Endothelial cell (in vitro differentiated cells): ENCODE measurements at places on chromosomes 12 and 14.

DNA sequence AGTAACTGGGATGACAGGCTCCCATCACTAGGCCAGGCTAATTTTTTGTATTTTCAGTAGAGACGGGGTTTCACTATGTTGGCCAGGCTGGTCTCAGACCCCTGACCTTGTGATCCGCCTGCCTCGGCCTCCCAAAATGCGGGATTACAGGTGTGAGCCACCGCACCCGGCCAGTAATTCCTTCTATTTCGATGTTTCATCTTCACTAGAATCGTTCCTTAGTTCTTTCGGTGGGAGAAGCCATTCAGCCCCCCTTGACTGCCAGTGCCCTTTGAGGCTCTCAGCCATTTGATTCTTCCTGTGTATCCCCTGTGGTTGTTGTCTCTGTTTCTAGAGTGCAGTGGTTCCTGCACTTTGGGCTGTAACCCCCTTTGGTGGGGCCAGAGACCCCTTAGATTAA is 174.1 kb downstream of the ETV6 start:
- H3K27ac ChIP-seq: peak overlapping the region; percentile 18
- H3K27me3 ChIP-seq: peaks cover 6% of the 10 kb centered on the region
- peaks cover 46% of the 10 kb centered on the region for H3K4me1 ChIP-seq
- DNase-seq: no peak
- H3K4me3 ChIP-seq: peak overlapping the region; percentile 53
- peaks cover 26% of the 10 kb centered on the region for H3K36me3 ChIP-seq

DNA sequence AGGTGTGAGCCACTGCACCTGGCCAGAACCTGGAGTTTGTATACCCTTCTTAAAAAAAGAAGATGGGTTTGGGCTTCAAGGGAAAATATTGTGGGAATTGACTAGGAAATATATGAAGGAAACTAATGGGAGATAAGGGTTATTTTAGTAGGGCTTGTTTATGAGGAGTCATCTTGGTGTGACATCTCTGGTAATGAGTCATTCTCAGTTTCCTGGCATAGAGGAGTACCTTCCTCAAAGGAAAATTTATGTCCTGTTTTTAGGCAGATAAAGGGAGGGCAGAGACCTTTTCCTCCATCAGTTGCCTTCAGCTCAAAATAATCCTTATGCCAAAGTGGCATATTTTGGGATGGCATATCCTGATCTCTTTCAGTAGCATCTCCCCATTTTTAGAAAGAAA is 30.6 kb upstream of the NFKBIA start:
- no peak for DNase-seq
- no peak overlapping the region for H3K4me3 ChIP-seq
- H3K27me3 ChIP-seq: peaks cover 6% of the 10 kb centered on the region
- H3K4me1 ChIP-seq: peaks cover 2% of the 10 kb centered on the region

DNA sequence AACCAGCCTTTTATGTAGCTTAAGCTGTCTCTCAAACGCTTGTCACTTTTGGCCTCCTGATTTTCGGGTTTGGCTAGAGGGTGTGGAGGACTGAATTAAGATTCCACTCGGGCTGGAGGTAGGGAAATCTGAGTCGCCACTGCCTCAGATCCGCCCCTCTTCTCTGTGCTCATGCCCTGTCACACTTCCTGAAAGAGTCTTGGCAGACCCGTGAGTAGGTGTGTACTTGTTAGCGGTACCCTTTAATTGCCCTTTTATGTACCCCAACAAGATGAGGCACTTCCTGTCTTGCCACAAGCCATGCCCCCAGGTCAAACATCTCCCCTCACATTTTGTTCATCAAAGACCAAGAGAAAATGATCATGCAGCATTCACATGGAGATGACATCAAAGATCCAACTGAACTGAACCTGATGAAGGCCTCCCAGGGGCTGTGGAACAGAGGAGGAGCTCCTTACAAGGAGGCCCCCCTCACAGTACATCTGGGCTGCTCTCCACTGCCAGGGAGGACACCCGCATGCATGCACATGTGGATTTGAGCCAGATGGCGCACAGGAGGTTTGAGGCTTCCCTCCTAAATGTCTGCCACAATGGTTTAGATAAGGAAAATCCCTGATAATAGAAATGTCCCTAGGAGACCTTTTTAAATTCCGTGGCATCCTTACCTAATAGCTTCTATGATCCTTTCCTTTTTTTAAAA is 86.5 kb upstream of the CDKN3 start:
- H3K27ac ChIP-seq: no peak overlapping the region
- no peak overlapping the region for H3K4me3 ChIP-seq
- no peak for DNase-seq
- no peaks in the 10 kb centered on the region for H3K36me3 ChIP-seq
- H3K27me3 ChIP-seq: peaks cover 2% of the 10 kb centered on the region

- H3K4me3 ChIP-seq: no peak overlapping the region
- peaks cover 4% of the 10 kb centered on the region for H3K36me3 ChIP-seq
- no peaks in the 10 kb centered on the region for H3K4me1 ChIP-seq
- no peak for DNase-seq
- H3K27ac ChIP-seq: no peak overlapping the region
Measured at GRCh38 chr12:127300753-127301152, 966.2 kb upstream of the TMEM132C start.
